Colonic mucosa (tissue), 4 donors: ENCODE measurements at places on chromosomes 16 and 17. TPM values are rescaled to one million over a fixed set of nuclear protein-coding genes. Genes with fewer than 3 reads are reported as not detected.

DNA sequence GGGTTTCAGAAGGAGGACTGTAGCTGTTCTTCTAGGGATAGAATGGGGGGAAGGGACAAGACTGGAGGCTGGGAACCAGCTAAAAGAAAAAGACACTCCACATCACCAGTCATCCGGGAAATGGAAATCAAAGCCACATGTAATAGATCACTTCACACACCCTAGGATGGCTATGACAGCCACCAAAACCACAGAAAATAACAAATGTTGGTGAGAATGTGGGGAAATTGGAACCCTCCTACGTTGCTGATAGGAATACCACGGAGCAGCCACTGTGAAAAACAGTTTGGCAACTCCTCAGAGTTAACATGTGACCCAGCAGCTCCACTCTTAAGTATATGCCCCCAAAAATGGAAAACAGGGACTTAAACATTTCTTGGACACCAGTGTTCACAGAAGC lies 2.3 kb downstream of the TLE7 start:
- no peaks in the 10 kb centered on the region for H3K27me3 ChIP-seq
- H3K27ac ChIP-seq = no peak overlapping the region
- no peaks in the 10 kb centered on the region for H3K36me3 ChIP-seq
- no peak overlapping the region for H3K4me3 ChIP-seq
- no peaks in the 10 kb centered on the region for H3K4me1 ChIP-seq

The ASB16 gene
- 0.32 TPM for total RNA-seq

- no peaks in the 10 kb centered on the region for H3K27me3 ChIP-seq
- no peak overlapping the region for H3K27ac ChIP-seq
- H3K36me3 ChIP-seq = no peaks in the 10 kb centered on the region
- no peaks in the 10 kb centered on the region for H3K4me1 ChIP-seq
- no peak overlapping the region for H3K4me3 ChIP-seq
These were observed 120.9 kb downstream of the BCAS3 start for GRCh38 chr17:60798576-60798975.

GRCh38 chr17:47072886-47073285 lies 93.8 kb upstream of the RPRML start:
- H3K4me3 ChIP-seq = no peak overlapping the region
- H3K4me1 ChIP-seq = no peaks in the 10 kb centered on the region
- no peak for DNase-seq
- H3K36me3 ChIP-seq = no peaks in the 10 kb centered on the region
- no peak overlapping the region for H3K27ac ChIP-seq

GRCh38 chr17:76626442-76626841 lies 17.1 kb downstream of the ST6GALNAC1 start:
- no peak overlapping the region for H3K4me3 ChIP-seq
- H3K27me3 ChIP-seq = no peaks in the 10 kb centered on the region
- H3K4me1 ChIP-seq = no peaks in the 10 kb centered on the region
- H3K27ac ChIP-seq = no peak overlapping the region

The NR1D1 gene
- 4.8 TPM for total RNA-seq
